ENCODE measurements at places on chromosomes 2 and 18. TPM values are rescaled to one million over a fixed set of nuclear protein-coding genes. Genes with fewer than 3 reads are reported as not detected.

ARMC9 gene
- 13.3 TPM for total RNA-seq

CFAP65 gene
- total RNA-seq = 0.32 TPM

FEV gene
- total RNA-seq = not detected

SCN1A gene
- not detected for total RNA-seq

PUS10 gene
- total RNA-seq = 2.3 TPM

ANKRD39 gene
- total RNA-seq = 22.2 TPM

LYPD1 gene
- total RNA-seq = 16.3 TPM

DSG4 gene
- total RNA-seq = not detected

LRP2 gene
- total RNA-seq = not detected

All from A549 treated with RU486 at 1 μM for 4 hours (cell line).